ENCODE measurements at places on chromosomes 4 and X. TPM values are rescaled to one million over a fixed set of nuclear protein-coding genes. Genes with fewer than 3 reads are reported as not detected.

- H3K4me3 ChIP-seq = no peak overlapping the region
- H3K27me3 ChIP-seq = no peaks in the 10 kb centered on the region
- no peak overlapping the region for H3K27ac ChIP-seq
- H3K4me1 ChIP-seq = no peaks in the 10 kb centered on the region
- no peaks in the 10 kb centered on the region for H3K36me3 ChIP-seq
These were observed 157.1 kb upstream of the LNX1 start for GRCh38 chr4:53748328-53748772.

DNA sequence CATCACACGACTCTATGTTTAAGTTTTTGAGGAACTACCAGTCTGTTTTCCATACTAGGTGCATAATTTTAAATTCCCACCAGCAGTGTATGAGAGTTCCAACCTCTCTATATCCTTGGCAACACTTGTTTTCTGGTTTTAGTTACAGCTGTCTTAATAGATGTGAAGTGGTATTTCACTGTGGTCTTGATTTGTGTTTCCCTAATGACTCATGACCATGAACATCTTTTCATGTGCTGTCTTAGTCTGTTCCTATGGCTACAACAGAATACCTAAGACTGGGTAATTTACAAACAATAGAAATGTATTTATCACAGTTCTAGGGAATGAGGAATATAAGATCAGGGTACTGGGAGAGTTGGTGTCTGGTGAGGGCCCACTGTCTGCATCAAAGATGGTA lies 51.5 kb upstream of the GPR78 start:
- H3K27ac ChIP-seq = no peak overlapping the region
- no peak overlapping the region for H3K4me3 ChIP-seq
- H3K4me1 ChIP-seq = peaks cover 2% of the 10 kb centered on the region
- H3K36me3 ChIP-seq = no peaks in the 10 kb centered on the region

DNA sequence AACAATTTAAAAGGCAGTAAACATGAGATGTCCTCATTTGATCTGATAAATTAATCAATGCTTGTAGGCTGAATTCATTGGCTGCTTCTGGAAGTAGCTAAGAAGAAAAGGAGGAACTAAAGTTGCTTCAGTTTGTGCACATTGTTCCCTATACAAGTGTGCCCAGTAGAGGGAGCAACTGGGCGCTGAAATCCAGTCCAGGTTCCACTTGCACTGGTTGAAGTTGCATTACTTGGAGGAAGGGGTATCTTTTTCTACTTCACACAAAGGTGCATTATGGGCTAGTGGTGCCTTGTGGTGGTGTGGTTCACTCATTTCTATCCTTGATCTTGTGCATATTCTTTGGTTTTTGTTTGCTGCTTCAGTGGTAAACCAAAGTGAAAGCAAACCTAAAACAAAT lies 67.9 kb upstream of the SOX3 start:
- H3K4me1 ChIP-seq = no peaks in the 10 kb centered on the region
- no peak overlapping the region for H3K27ac ChIP-seq
- DNase-seq = no peak
- H3K4me3 ChIP-seq = no peak overlapping the region

The AASDH gene
- 3.6 TPM for polyA plus RNA-seq

GRCh38 chr4:4225915-4226605 lies 669 bp downstream of the OTOP1 start:
- H3K36me3 ChIP-seq = no peaks in the 10 kb centered on the region
- no peak overlapping the region for H3K4me3 ChIP-seq
- peaks cover 72% of the 10 kb centered on the region for H3K27me3 ChIP-seq
- no peak for DNase-seq
- no peak overlapping the region for H3K27ac ChIP-seq

All from sigmoid colon (tissue), 7 donors.